RWPE2 (cell line): ENCODE measurements at places on chromosomes 7 and 10.

DNA sequence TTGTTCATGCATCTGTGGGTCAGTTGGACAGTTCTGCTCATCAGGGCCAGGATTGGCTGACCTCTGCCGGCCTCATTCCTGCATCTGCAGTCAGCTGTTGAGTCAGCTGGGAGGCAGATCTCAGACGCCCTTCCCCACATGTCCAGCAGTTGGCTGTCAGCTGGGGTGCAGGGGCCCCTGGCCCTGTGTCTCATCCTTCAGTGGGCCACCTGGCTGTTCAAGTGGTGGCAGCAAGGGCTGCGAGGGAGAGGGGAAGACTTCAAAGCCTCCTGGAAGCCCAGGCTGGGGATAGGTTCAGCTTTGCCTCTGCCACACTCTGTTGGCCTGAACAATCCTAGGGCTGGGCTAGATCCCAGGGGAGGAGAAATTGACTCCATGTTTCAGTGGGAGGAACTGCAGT, 33.2 kb downstream of the TACR2 start:
- DNase-seq: no peak

GRCh38 chr10:5963071-5963470, 14.3 kb downstream of the IL15RA start:
- DNase-seq: no peak

DNA sequence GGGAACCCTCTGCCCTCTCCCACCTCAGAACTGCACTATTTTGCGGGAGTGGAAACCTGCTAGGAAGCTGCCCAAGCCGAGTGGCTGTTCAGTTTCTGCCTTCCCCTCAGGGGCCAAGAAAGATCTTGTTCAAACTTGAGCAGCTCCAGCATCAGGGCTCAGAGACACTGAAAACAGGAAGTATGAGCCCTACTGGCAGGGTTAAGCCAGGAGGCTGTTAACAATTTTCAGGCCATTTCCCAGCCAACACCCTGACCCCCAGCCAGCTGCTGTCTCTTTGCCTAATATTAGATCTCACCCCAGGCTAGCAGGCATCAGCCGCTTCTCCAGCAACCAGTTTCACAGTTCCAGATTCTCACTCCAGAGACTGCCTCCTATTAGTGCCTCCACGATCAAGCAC, 9.2 kb downstream of the PLAU start:
- DNase-seq: no peak

- DNase-seq: no peak
Measured at GRCh38 chr7:44894888-44895580, 9.7 kb upstream of the PURB start.

- no peak for DNase-seq
Measured at GRCh38 chr10:86392723-86393094, 26.1 kb upstream of the GRID1 start.

- no peak for DNase-seq
Measured at GRCh38 chr7:81441750-81442149, 328.1 kb downstream of the HGF start.

GRCh38 chr7:18577096-18577771, 81.7 kb downstream of the HDAC9 start:
- DNase-seq: no peak

- DNase-seq: no peak
Measured at GRCh38 chr7:329691-330281, 39.8 kb downstream of the FOXL3 start.

DNA sequence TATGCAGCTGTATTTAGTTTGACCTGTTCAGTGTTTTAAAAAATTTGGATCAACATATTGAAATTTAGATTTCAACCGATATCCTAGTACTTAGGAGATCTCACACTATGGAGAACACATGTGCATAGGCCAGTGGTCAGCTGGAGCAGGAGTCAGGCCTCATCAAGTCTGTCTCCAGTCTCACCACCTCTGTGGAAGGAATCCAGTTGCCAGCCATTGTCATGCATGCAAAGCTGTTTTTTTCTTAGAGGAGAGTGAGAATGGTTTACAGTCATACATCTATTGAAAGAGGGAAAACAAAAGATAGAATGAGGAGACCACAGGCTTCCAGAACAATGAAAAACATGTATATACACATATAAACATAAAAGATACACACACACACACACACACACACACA, 7.6 kb upstream of the CLEC5A start:
- no peak for DNase-seq

DNA sequence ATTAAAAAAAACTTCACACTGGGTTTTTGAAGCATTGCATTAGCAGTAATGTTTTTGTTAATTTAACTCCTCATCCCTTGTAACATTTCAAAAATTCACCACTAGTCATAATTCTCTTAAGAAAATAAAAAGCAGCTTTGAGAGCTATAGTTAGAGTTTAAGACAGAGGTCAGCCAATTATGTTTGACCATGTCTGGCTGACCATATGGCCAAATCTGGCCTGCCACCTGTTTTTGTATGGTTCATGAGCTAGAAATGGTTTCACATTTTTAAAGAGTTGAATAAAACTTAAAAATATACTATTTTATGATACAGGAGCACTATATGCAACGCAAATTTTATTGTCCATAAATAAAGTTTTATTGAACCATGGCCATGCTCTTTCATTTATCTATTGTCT, 73.0 kb upstream of the LRRTM3 start:
- no peak for DNase-seq

DNA sequence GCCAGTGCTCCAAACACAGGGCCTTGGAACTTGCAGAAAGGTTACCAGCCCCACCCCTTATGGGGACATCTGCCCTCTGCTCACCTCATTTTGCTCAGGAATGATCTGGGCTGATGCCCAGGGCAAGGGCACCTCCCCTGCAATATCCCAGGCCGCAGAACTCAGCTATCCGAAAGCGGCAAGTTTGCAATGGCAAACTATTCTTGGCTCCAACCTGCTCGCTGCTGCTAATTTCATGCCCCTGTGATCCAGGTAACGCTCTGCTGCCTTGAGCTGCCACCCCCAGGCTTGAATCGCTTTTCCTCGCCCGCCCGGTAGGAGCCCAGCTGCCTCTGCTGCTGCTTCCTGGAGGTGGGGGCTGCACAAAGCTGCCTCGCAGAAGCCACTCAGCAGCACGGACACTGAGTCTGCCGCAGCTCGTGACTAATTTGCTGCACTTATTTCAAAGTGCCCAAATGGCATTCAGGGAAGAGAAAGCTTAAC, 18.2 kb downstream of the SLC29A3 start:
- DNase-seq: no peak

DNA sequence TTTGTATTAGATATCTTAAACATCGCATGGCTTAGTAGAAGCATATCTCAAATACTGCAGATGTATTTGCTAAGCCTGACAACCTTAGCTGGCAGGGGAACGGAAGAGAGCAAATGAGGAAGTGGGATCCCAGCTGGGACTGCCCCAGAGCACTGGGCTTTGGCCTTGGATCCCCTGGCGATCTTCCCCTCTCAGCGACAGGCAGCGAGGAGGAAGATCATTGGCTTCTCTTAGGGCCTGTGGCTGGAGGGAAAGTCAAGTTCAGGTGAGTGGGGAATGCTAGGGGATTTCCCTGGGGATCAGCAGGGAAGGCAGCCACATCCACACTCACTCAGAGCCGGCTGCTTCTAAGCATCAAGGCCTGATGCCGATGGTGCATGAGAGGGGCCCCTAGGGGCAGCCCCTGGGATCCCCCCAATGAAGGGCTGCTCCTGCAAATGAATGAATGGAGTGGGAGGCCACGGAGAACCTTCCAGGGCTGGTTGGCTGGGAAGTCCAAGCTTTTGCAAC, 42.0 kb downstream of the LYZL2 start:
- DNase-seq: no peak

DNA sequence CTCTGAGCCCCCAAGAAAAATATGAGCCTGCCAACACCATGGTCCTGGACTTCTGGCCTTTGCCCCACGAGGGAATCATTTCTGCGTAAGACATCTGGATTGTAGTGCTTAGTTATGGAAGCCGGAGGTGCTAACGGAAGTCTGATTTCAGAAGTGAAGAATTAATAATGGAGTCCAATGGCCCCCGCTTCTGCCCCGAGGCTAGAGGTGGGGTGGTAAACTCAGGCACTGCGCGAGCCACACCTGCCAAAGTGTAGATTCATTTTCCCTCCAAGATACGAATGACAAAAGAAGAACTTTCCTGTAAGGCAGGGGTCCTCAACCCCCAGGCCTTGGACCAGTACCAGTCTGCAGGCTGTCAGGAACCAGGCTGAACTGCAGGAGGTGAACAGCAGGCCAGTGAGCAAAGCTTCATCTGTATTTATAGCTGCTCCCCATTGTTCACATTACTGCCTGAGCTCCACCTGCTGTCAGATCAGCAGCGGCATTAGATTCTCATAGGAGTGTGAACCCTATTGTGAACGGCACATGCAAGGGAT, 22.3 kb downstream of the CNPY1 start:
- no peak for DNase-seq

DNA sequence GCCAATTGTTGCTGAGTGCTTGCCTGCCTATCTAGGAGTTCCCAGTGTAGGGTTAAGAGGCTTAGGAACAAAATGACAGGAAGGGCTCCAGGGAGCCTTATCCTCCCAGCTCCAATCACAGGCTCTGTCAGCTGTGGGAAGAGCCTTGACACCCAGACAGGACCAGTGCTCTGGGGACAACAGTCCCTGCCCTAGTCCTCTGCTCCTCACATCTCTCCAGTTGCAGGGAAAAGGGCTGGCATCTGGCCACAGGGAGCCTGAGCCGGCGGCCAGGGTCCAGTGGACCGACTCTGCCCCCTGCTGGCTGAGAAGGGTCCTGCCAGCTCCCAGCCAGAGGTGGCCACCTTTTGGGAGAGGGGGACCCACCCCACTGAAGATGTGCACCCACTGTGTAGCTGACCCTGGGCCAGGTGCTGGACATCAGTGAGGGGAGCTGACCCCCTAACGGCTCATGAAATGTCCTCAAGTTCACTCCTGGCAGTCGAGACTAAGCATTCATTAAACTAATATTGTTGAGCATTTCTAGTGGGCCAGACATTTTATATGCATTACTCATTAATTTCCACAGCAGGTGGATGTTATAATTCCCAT, 17.6 kb downstream of the DNAJB12 start:
- no peak for DNase-seq

DNA sequence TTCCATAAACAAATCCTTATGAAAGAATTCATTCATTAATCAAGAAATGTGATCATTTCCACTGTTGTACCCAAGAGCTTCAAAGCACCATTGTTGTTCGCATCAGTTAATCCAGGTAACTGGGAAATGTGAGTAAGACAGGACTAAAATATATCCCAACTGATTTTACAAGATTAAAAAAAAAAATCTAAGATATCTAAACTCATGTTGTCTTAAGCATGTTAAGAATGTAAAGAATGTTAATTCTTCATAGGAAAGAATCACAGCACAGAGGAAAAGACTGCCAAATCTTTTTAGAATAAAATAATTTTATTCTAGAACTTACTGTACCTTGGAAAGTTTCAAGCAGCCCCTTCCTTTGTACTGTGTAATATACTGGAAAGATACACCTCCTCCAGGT, 16.4 kb downstream of the FZD1 start:
- DNase-seq: no peak

DNA sequence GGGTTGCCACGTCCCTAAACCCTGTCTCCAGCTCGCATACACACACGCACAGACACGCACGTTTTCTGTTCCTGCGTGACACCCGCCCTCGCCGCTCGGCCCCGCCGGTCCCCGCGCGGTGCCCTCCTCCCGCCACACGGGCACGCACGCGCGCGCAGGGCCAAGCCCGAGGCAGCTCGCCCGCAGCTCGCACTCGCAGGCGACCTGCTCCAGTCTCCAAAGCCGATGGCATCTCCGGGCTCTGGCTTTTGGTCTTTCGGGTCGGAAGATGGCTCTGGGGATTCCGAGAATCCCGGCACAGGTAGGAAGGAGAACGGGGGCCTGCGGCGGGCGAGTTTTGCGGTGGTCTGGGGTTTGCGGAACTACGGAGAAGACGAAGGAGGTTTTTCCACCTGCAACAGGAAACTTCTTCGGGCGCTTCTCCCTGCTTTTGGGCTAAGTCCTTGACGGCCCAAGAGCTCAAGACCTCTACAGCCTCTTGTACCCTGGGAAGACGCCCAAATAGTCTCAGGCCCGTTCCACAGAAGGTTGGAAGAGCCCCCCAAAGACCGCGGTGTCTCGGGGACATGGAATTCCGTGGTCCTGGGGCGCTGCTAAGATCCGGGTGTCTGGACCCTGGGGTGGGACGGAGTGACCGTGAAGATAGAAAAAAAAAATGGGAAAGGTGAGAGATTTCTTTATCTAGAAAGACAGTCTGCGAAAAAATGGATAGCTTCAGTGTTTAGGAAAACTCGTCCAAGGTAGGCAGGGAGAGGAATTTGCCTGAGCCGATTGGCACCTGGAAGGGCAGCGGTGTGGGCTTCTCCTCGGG, at the start of gene GAD2:
Gene GAD2 (plus strand): TSS at position 190 of the 811 bp plus-strand sequence. CDS start 36 bp downstream, at position 226.
- DNase-seq: no peak

- DNase-seq: no peak
Measured at GRCh38 chr10:84798312-84798711, 469.9 kb downstream of the CCSER2 start.

- DNase-seq: no peak
Measured at GRCh38 chr10:112842832-112843360, 107.2 kb upstream of the TCF7L2 start.

GRCh38 chr7:108723381-108723814, 153.7 kb downstream of the DNAJB9 start:
- no peak for DNase-seq

DNA sequence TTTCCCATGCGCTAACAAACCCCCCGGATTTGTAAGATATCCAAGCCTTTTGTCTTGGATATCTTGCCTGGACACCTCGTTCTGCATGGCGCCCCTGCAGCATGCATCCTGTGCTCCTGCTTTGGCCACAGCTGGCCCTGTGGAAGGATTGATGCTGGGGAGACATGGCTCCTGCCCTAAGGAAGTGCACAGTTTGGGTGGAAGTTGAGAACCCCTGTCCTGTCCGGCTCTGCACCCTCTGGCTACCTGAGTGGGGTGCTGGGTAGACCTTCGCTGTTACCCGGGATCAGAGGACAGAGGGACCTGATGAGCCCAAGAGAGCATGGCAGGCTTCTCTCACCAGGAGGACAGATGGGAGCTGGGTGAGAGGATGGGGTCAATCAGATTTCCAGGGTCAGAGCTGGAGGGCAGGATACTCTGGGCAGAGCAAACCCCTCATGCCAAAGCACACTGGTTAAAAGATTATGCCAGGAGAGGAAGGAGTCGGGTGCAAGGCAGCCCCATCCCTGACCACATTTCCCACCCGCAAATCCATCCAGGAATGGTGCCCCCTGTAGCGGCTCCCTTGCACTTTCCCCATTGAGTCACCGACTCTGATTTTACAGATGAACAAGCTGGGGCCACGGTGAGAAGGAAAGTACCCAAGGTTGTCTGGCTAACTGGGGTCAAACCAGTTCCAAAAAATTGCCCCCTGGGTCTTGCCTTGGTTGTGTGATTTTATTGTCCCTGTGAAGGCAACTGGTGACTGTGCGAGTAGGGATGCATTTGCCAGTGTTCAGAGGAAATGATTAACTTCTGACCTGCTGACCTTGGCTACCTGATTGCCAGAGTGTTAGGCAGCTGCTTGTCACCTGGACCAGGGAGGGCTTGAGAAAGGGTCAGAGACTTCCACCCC, 290.1 kb upstream of the ZMIZ1 start:
- peak; percentile 24 for DNase-seq
